ENCODE measurements at places on chromosomes 13 and 19.
A peak's percentile ranks its signal among the peaks of the same experiment; 100 is the strongest.

DNA sequence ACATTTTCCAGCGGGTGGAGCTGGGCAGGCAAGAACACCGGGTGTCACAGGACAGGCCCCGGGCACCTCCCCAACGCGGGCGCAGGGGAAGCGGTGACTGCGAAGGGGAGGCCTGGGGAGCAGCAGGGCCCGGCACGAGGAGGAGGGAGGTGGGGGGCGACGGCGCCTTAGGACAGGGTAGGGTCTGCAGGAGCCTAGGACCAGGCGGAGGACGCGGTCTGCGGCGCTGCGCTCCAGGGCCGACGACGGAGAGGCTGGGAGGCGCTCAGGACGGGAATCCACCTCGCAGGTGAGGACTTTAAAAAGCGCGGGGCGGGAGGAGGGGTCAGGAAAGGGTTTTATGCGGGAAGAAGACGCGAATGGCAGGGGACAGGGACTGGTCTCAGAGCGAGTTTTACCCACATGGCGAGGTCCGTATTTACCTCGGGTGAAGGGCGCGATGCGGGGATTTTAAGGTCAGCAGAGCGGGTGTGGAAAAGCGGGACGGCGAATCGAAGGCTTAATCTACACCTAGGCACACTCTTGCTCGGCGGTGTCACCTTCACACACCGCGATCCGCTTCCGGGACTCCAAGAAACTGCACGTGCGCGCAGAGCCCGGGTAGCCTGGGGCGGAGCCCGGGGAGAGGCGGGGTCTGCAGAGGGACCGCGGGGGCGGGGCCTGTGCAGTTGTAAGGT lies 13.5 kb downstream of the ERVV-2 start:
- no peak for DNase-seq

- no peak for DNase-seq
Observed at GRCh38 chr13:99429670-99430069, 71.6 kb upstream of the TM9SF2 start.

DNA sequence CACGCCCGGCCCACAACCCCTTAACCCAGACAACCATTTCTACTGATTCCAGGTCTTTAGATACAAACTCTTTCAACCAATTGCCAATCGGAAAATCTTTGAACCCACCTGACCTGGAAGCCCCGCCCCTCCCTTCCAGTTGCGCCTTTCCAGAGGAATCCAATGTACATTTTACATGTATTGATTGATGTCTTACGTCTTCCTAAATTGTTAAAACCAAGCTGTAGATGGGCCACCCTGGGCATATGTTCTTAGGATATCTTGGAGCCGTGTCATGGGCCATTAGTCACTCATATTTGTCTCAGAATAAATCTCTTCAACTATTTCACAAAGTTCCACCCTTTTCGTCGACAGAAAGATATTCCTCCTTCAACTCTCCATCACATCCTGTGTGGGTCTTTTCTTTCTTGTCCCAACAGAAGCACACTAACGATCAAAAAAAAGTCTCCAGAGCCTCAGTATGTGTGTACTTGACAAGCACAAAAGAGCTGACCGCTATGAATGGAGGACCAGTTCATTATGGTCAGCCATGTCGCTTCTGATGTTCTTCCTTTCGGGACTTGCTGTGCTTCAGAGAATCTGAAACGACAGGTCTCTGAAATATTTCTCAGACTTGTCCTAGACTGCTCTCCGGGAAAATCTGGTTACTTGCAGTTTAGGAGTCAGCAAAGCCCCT lies 601 bp upstream of the ZNF749 start:
- DNase-seq = no peak

GRCh38 chr13:110442930-110443621 lies 118.4 kb downstream of the RAB20 start:
- DNase-seq = no peak

- no peak for DNase-seq
Observed at GRCh38 chr13:32969516-32969941, 46.7 kb upstream of the KL start.

GRCh38 chr13:70864731-70865130 lies 756.5 kb upstream of the KLHL1 start:
- DNase-seq = no peak

GRCh38 chr13:111943229-111943795 lies 123.6 kb upstream of the SOX1 start:
- DNase-seq = no peak

DNA sequence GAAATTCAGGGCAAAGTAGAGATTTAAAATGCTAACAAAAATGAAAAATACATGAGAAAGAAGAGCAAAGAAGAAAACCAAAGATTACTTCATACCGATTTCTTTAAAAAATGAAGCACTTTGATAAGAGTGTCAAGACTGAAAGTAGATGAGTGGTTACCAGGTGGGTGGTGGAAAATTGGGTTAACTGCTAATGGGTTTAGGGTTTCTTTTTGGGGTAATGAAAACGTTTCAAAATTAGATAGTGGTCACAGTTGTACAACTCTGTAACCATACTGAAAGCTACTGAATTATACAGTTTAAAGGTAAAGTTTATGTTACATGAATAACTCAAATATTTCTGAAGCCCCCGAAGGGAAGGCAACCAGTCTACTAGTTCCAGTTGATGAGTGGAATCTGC lies 179.4 kb downstream of the NDFIP2 start:
- DNase-seq = no peak

GRCh38 chr13:106491928-106492587 lies 43.4 kb downstream of the EFNB2 start:
- DNase-seq = no peak

DNA sequence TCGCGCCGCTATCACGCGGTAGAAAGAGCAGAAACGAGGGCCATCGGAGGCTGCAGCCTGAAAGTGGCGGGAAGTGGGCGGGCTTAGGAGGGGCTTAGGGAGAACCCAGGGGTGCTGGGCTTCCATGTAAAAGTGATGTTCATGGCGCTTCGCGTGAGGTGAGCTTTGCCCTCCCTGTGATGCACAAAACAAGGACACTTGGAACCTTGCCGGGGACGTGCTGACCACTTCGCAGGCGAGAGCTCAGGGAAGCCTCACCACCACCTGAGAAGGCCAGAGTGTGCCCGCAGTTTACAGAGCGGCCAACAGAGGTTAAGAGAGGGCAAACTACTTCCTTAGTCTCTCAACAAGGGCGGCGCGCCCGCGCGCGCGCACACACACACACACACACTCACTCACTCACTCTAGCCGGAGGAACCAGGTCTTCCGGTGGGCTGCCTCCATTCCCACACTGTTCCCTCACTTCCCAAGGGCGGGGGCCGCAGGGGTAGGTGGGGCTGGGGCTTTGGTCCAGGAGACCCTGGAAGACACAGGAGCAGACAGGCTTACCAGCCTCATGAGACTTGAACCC lies 651 bp downstream of the GAPDHS start:
- no peak for DNase-seq

DNA sequence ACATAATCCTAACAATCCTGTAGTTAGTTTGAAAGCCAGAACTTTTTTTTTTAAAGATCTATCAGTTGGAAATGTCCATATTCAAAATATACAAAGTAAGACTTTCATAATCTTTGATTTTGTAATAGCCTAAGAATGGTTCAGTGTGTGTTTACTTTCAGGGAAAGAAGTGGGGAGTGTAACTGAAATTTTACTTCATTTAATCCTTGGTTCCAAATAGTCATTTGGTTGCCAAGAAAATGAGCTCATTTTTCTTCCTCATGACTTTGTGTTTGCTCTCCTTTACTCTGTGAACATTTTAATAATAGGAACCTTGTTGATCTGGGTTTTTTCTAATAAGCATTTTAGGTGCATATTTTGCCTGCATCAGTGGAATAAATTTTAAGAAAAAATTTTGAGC lies 278.8 kb downstream of the SLITRK6 start:
- no peak for DNase-seq

- DNase-seq = no peak
Observed at GRCh38 chr13:71704656-71705055, 162.3 kb downstream of the DACH1 start.

GRCh38 chr19:2050991-2051772 lies at the start of gene MKNK2:
Gene MKNK2 (minus strand): TSS chr19:2051244. CDS start chr19:2050851, 393 bp downstream.
- peak; percentile 9 for DNase-seq

DNA sequence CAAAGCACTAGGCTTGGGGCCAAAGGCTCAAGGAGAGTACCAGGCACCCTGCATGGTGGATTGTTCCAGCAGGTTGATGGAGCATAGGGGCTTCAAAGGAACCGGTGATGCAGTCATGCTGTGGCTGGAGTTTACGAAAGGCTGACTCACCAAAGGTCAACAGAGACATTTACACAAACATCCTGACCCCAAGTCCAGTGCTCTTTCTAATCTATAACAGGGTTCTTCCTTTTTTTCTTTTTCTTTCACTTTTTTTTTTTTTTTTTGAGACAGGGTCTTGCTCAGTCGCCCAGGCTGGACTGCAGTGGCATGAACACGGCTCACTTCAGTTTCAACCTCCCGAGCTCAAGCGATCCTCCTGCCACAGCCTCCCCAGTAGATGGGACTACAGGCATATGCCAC lies 35.6 kb upstream of the TPTE2 start:
- DNase-seq = no peak

- no peak for DNase-seq
Observed at GRCh38 chr13:80180740-80181355, 160.1 kb downstream of the SPRY2 start.

- DNase-seq = no peak
Observed at GRCh38 chr13:33186861-33187291, 98.7 kb downstream of the STARD13 start.

DNA sequence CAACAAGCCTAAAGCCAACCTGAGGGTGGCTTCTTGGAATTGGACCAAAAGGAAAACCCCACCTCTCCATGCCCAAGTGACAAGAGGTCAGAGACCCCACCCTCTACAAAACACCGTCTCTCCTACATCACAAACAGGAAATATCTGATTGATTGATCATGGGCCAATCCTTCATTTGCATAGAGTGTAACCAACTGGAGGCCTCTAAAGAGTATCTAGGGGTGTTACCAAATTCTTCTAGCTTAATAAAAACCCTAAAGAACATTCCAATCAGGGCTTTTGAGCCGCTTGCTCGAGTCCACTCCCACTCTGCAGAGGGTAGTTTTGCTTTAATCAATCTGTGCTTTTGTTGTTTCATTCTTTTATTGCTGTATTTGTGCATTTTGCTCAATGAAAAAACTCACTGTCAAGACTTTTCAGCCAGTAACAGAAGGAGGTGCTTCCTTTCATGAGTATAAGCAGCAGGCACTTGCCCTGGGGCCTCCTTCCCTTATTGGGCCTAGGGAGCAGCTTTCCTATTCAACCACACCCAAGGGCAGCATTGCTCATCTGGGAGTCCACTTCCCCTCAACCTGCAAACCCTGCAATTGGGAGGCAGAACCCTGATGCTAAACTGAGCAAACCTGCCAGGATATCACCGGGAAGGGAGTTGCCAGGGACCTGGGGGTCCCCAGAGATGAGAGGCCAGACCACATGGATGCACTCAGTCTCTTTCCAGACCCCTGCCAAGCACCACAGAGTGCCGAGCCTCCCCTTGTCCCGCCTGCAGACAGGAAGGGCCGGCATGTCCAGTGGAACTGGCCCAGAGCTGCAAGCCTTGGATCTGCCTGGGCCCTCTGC lies 154.3 kb upstream of the VSTM2B start:
- DNase-seq = no peak

DNA sequence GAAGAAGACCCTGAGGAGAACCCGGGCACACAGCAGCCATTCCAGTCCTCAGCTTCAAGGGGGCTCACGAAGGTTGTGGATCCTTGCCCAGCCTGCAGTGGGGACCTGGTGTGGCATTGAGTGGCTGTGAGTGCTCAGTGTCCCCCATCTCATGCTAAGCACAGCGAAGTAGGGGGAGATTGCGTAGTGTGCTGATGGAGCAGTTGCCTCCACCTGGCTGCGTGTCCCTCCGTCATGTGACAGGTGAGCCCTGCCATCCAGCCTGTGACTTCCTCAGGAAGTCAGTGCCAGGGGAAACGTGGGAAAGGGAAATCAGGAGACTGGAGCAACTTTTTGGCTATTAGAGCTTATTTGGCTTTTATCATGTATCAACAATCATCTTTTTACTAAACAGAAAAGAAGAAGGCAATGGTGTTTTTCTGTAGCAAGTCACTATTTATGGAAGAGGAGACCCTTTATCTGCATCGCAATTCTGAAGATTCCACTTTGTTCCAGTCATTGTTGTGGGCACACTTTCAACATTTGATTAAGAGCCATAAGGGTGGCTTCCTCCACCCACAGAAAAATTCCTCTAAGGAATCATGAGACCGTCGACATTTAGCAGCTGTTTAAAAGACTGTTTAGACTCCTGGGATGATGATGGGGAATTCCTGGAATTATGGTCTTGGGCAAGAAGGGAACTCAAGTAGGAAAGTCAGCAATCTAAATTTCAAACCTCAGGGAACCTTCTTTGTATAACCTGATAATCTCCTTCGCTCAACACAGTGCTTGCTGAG lies 126.8 kb upstream of the SPATA13 start:
- no peak for DNase-seq

DNA sequence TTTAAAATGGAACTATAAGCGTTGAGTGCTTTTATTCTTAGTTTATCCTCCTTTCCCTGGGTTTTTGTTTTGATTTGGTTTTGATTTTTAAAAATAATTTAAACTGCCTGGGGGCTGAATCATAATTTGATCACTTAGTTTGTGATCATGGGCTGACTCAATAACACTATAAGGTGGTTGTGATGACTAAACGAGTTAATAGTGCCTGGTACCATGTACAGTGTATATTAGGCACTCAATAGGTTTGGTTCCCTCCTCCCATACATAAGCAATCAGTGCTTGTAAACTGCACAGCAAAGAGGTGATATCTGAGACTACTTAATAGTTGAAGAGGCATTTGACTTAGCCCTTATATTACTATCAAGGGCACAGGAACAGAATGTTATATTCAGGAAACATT lies 200.9 kb upstream of the RFC3 start:
- DNase-seq = no peak
